ENCODE measurements at places on chromosomes 4 and X.

- no peak for DNase-seq
These were observed 44.3 kb upstream of the CLCN4 start for GRCh38 chrX:10112510-10112909.

- DNase-seq: no peak
These were observed 73.1 kb downstream of the MAML3 start for GRCh38 chr4:140080883-140081282.

GRCh38 chr4:155419266-155419665 lies 42.5 kb upstream of the MAP9 start:
- no peak for DNase-seq

GRCh38 chr4:158208963-158209640 lies 1.2 kb upstream of the TMEM144 start:
- DNase-seq: no peak

DNA sequence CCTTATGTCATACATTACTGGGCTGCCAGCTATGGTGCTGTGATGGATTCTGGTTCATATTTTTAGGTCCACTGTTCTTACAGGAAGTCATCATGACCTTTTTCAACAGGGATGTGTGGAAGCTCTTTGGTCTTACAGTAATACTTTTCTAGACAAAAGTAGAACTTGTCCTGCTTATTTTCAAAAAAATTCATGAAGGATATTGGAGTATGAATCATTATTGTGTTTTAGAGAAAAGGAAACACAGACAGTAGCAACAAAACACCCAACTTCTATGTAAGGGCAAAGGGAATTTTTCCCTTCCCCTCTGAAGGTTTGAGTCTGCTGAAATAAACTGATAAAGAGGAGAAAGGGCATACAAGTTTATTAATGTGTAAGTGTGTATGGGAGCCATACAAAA lies 54.7 kb upstream of the FAM9C start:
- no peak for DNase-seq

DNA sequence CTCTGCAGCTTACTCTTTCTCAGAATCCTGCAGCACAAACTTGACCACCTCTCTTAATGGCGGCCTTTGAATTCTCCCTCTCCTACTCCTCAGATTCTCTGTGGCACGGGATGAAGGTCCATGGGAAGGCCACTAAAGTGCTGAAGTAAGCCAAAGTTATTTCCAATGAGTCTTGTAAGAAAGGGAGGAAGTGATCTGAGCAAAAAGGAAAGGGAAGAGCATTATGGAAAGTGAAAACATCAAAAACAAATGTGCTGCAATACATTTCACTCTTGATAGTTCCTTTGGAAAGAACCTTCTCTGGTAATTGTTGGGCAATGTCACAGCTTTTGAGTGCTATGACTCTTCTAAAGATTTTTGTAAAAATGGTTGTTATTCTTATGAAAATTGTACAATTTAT lies 54.3 kb upstream of the CAMK2D start:
- no peak for DNase-seq

GRCh38 chr4:149973181-149973580 lies 105.1 kb upstream of the DCLK2 start:
- no peak for DNase-seq

GRCh38 chr4:99893839-99894160 lies 427 bp downstream of the LAMTOR3 start:
- DNase-seq: peak; percentile 21

- DNase-seq: no peak
These were observed 36.0 kb downstream of the CLOCK start for GRCh38 chr4:55510685-55511084.

DNA sequence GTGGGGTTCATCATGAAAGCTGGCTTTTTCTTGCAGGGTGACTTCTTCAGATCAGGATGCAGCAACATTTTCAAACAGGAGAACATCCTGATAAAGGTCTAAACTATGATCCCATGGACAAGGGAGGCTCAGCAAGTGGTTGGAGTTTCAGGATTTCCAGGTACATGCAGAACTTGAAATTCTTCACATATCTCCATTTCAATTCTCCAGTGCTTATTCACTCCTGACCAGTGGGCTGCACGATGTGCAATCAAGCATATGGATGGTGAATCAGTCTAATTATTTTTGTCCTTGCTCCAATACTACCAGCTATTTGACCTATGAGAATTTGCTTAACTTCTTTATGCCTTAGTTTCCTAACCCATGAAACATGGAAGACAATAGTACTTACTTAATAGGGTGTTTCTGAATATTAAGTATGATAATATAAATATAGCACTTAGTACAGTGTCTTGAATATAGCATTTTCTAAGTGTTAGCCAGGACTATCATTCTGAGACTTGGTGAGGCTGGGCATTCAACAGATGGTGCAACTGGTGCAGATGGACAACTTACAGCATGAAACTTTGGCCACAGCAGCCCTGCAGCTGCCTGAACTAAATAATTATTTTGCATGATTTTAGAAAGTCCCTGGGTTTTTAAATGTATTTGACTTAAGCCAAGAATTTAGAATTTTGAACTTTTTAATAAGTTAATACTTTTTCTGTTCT lies 92.4 kb downstream of the HPGD start:
- peak; percentile 91 for DNase-seq

DNA sequence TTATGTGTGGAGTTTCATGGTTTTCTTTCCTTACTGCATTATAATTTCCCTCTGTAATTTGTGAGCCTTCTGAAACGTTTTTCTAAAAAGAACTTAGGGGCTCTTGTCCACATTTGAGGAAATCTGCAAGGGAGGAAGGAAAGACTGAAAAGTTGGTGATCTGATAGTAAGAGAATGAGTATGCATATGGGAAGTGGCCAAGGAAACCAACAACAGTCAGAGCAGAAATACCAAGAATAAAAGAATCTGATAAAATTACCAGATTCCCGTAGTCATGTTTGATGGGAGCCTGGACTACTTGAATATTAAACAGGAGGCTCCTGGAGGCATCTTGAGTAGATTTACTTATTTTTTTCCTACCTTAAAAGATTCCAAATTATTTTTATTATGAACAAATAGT lies 50.1 kb downstream of the MEPE start:
- DNase-seq: no peak

DNA sequence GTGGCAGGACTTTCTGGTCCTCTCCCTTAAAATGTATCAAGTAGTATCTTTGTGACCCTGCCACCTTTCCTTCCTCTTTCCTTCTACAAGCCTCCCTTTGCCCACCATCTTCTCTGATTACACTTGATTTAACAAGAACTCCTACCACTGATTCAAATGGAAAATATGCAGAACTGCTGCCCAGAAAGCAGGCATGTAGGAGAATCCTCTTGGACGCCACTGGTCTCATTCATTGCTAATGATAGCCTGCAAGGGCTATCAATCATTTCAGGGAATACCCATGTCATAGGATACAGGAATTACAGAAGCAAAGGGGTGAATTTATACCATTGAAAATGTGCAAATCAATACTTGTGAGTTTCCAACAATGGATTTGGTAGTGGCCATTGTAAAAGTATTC lies 294.6 kb upstream of the NRK start:
- no peak for DNase-seq

GRCh38 chrX:148763896-148764295 lies 263.5 kb downstream of the AFF2 start:
- DNase-seq: no peak

DNA sequence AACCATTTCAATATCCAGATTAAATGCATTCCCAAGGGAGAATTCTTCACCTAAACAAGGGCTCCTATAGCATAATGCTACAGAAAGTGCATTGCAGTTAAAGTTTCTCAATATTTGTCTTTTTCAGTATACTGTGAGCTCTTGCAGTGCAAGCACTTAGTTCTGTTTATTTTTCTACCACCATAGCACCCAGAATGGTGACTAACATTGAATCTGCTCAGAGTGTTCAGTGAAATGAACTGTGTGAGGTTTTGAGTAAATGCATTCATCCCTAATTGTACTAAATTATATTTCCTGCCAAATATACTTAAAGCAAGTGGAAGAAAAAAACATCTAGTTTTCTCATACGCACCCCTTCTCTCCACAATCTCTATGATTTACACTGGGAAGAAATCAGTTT lies 383.9 kb downstream of the PCDH7 start:
- no peak for DNase-seq

DNA sequence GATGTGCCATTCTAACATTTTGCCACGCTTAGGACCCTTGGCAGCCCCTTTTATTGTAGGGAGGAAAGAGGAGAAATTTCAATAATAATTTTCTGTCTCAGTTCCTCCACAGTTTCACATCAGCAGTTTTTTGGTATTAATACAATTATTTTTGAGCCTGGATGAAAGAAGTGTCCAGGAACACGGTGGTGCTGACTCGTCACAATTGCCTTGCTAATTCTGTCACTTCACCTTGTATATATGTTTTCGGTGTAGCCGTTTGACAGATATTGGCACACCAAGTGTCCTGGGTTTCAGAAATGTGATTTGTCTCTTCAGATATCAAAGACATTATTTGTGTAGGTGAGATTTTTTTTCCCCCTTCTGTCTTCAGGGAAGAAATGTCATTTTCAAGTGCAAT lies 142.2 kb downstream of the ARHGAP10 start:
- DNase-seq: no peak

DNA sequence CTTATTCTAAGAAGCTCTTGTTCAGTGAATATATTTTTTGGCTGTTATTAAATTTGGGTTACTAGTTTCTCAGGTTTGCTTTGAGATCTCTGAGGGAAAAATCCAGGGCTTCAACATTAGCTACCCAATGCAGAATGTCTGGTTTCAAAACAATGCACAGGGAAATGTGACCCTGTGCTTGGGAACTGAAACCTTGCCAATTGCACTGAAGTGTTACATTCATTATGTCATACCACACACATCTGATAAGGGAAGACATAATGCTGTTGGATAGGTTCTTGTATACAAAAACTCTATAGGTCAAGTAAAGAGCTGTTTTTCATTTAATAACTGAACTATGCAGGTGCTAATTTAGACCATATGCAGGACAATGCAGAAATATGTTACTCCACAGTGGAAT lies 345.3 kb upstream of the BMP3 start:
- DNase-seq: peak; percentile 19

DNA sequence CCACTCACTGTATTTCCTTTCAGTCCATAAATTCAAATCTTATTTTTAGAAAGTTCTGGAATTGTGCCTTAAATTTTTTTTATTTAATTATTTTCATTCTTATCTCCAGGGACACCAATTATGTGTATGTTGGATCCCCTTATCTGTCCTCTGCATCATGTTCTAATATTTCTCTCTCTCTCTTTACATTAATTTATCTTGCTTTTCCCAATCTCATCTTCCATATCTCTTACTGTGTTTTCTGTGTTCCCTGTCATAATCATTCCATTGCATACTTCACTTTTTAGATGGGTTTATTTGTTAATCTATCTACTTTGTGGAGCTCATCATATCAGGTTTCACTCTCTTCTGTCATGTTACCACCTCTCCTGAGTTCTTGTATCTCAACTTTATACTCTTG lies 37.4 kb downstream of the PPP2R2C start:
- DNase-seq: no peak

DNA sequence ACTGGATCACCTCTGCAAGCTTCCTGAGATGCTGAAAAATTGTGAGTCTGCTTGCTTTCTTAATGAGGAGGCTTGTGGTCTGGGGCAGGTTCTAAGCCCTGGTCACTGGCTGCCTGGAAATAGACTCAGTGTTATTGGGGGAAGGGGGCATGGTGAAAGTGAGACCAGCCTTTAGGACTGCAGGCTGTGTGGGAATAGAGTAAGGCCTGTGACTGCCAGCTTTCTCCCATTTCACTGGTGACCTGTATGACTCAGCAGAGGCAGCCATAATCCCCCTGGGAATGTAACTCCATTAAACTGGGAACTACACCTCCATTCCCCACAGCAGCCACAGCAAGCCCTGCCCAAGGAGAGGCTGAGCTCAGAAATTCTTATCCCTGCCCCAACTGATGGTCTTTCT lies 55.9 kb upstream of the IL15 start:
- DNase-seq: no peak

DNA sequence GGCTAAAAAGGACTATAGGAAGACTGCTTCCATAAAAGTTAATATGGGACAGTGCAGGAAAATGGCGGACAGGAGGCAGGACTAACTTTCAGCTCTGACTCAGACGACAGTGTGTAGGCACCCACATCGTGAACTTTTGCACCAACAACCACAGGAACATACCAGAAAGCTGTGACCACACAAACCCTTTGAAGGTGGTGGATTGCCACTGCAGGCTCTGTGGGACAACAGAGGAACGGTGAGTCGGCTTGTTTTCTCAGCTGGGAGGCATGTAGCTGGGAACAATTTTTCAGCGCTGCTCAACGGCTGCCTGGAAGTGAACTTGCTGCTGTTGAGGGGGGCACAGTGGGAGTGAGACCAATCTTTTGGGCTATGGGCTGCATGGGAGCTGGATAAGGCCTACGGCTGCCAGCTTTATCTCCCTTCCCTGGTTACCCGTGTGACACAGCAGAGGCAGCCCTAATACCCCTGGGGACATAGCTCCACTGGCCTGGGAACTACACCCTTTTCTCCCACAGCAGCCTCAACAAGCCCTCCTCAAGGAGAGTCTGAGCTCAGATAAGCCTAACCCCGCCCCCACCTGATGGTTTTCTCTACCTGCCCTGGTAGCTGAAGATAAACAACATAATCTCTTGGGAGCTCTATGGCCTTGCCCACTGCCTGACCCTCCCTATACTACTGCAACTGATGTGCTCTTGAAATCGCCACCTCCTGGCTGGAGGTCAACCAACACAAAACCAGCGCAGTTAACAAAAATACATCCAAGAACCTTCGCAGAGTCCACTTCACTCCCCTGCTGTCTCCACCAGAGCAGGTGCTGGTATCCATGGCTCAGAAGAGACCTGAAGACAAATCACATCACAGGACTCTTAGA lies 1537.0 kb downstream of the C4orf33 start:
- DNase-seq: no peak

DNA sequence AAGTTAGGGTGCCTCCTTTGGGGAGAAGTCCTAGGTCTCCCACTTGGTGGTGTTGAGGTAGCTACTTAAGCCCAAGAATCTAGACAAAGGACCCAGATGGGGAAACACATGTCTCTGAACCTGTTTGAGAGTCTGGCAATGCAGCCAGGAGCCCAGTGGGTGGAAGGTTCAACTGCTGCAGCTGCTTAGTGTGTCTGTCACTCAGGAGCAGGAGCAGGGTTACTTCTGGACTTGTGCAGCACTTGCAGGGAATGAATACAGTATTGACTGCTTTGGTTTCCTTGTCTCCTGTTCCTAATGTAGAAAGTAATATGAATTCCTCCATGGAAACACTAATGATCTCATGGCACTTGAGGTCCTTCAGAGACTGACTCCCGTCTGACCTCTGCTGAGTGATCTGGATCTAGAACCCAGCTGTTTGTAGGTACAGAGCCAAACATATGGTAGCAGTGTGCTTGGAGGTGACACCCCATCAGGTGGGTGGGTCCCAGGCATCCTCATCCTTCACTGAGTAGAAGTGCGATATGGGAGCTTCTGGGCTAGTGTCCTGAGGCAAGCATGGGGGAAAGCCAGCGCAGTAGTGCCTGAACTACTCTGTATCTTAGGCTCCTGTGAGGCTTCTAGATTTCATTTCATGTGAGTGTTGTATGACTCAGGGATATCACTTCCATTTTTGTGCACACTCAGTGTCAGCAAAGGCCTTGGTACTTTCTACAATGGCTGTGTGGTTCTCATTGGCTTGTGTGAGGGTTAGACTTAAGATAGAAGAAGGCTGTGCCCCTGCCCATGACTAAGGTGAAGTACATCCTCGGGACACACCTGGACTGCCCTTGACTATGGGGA lies 85.0 kb upstream of the WDR1 start:
- peak; percentile 0 for DNase-seq

Data from kidney tubule cell (primary cell).